Stimulated activated CD8-positive, alpha-beta memory T cell treated with anti-CD3 and anti-CD28 coated beads, Interleukin-2, amount 100 ng/mL, for 1 hour (primary cell): ENCODE measurements at places on chromosomes 7 and 10.

GRCh38 chr10:74909670-74910069 is 83.3 kb downstream of the KAT6B start:
- DNase-seq: no peak

DNA sequence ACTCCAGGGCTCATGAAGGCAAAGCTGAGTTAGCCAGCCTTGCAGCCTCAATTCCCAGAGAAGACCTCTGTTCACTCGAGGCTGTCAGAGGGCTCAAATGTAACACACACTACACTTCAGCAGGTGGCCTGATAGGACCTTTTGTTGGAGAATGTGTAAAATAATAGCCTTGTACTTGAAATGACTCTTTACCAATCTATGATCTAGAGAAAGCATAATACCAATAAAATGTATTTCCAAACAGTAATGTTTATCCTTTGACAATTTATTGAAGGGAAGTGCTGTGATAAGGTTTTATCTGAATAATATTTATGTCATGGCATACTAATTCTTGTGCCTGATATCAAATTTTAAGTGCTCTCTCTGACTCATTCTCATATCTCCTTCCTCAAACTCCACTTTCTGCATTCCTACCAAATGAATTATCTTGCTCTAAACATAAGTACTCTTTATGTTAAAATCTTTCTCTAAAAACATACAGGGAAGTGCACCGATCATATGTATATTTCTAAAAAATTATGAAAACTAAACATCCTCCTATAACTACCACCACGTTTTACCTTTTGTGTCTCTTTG is 20.9 kb downstream of the CYP3A7 start:
- DNase-seq: no peak

DNA sequence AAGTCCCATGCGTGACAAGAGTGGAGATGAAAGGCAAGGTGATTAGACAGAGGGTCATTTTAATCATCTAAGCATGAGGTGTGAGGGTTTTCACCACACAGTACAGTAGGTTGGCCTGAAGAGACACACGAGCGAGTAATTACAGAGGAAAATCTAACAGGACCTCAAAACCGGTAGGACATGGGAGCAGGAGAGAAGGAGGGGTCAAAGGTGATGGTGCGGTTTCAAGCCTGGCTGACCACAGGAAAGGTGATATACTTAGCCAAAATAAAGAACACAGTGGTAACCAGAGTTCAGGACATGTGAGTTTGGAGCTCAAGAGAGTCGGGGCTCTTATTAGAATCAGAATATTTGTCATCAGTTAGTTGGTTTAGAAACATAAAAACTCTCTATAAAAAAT is 20.0 kb downstream of the GLI3 start:
- DNase-seq: no peak

GRCh38 chr10:99850021-99850766 is 67.8 kb downstream of the ABCC2 start:
- DNase-seq: no peak

- DNase-seq: no peak
Observed at GRCh38 chr7:16589881-16590280, 55.7 kb downstream of the ANKMY2 start.

DNA sequence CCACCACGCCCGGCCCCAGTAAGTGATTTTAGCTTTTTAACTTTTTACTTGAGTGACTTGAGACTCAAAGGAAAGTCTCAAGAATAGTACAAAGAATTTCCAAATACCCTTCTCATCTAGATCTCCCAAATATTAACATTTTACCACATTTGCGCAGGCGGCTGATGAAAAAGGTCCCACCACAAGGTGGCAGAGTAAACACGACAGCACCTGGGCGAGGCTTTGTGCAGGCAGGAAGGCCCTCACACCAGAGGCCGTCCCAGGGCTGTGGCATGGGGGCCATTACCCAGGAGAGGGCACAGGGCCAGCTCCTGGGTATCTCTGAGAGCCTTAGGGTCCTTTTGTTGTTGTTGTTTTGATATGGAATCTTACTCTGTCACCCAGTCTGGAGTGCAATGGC is 50.0 kb upstream of the WIPI2 start:
- DNase-seq: no peak

GRCh38 chr10:62818426-62819011 is 2.4 kb upstream of the EGR2 start:
- DNase-seq: peak; percentile 37

GRCh38 chr10:121766426-121766825 is 161.4 kb downstream of the ATE1 start:
- DNase-seq: no peak

- no peak for DNase-seq
Observed at GRCh38 chr10:4306871-4307270, 519.1 kb upstream of the AKR1E2 start.

DNA sequence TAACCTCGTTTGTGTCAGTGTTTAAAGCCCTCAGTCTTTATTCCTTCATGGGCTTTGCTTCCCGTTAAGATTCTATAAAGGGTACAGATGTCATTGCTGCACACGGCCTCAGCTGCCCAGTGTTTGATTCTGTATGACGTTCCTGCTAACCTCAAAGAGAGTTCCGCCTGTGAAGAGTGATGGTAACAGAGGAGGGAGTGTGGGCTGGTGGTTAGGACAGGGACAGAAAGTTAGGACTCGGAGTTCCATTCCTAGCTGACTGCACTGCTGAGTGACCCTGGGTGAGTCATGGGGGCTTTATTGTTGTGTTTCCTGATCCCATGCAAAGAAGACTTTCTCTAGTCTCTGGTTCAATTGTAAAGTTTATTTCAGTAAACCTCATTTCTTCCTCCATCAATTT is 227.1 kb downstream of the DYNC1I1 start:
- DNase-seq: no peak

DNA sequence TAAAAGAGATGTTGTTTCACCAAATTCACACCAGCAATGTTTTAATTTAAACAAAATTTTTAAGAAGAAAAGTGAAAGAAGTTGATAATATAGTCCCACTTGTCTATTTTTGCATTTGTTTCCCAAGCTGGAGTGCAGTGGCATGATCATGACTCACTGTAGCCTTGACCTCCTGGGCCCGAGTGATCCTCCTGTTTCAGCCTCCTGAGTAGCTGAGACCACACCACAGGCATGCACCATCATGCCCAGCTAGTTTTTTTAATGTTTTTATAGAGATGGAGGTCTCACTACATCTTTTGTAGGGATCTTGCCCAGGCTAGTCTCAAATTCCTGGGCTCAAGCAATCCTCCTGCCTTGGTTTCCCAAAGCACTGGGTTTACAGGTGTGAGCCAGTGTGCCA is 14.1 kb upstream of the NDUFA5 start:
- DNase-seq: no peak

DNA sequence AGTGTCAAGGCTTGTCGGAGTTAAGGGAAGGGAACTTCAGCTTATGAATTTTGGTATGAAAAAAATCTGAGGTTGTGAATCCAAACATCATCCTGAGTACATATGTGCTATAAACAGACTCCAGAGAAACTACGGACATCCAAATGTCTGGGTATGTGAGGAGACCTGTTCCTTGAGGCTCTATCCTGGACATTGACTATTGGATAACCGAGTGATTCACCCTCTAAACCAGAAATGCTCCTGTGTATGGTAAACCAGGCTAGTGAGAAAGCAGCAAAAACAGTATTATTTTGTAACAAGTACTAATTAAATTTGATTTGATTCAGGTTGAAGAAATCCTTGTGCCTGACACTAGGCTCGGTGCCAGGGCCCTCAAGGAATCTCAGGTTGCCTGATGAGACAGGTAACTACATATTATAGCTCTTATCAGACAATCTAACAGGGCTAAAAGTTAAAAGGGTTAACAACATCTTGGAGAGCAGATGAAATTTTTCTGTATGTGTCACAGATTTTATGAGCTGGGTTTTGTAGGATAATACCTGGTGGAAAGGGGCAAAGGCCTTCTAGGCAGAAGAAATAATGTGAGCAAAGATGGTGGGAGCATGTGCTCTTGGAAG is 10.4 kb upstream of the STOX1 start:
- no peak for DNase-seq

- no peak for DNase-seq
Observed at GRCh38 chr7:19589446-19589845, 119.4 kb downstream of the POLR1F start.

DNA sequence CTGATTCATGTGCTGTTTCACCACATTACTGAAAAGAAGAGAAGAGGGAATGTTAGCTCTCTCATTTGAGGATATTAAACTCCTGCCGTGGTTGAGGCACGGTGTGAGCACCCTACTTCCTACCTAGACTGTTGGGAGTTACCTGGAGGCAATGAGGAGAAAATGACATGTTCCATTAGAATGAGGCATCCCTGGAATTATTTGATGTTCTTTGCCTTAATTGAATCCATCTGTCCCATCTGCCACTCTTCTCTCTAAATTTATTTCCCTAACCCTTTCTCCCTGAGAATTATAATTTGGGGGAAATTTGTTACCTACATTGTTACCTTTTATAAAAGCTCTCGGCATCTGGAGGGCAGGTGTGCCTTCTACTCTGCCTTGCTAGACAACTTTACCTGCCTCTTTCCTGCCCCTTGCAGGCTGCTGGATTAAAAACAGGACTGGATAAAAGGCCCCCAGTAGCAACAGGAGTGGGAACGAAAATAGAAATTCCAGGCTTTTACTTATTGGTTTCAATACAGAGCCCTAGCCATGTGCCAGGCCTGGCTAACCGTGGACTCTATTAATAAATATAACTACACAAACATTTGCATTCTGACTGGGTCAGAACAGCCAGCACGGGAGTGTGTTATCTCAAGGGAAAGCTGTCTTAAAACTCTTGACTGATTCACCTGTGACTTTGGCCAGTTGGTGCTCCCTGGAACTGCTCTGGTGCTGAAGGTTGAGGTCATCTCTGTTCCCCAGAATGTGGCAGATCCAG is 4.4 kb upstream of the ATXN7L1 start:
- no peak for DNase-seq

GRCh38 chr7:13115157-13115772 is 427.8 kb downstream of the ARL4A start:
- DNase-seq: no peak

- DNase-seq: no peak
Observed at GRCh38 chr7:152544481-152544927, 108.7 kb upstream of the KMT2C start.

DNA sequence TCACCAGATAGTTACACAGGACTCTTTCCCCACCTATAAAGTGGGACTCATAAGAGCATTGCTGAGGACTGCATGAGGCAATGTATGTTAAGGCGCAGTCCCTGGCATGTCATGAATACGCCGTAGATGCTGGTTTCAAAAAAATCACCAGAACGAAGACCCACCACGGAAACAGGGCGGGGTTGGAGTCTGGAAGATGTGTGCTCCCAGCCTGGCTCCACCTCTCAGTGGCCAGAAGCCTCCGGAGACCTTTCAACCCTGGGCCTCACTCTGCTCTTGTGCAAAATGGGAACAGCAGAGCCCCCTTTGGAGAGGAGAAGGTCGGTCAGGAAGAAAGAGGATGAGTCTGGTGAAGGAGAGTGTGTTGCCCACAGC is 12.4 kb upstream of the ZMIZ1 start:
- DNase-seq: no peak

DNA sequence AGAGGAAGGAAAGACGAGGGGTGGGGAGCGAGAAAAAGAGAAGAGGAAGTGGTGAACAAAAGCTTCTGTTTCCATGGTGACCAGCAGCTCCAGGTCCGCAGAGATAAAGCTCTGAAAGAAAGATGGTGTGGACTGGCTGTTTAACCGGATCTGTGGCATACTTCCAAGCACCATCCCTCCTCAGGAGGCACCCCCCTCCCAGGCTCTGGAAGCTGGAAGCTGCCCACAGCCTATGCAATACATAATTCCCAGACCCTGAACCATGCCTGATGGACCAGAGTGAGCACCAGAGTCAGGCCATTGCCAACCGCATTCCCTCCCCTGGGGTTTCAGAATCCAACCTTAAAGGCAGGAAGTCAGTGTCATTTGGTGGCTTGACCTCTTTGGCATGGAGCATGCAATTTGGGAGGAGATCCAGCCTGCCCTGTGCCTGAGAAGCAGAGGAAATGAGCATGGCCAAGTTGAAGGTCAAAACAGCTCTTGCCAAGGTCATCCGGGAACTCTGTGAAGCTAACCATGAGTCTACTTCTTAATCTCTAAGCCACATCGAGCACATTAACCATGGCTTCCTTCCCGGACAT is 22.2 kb upstream of the CPXM2 start:
- no peak for DNase-seq

GRCh38 chr10:62044566-62044965 is 143.1 kb downstream of the ARID5B start:
- no peak for DNase-seq

DNA sequence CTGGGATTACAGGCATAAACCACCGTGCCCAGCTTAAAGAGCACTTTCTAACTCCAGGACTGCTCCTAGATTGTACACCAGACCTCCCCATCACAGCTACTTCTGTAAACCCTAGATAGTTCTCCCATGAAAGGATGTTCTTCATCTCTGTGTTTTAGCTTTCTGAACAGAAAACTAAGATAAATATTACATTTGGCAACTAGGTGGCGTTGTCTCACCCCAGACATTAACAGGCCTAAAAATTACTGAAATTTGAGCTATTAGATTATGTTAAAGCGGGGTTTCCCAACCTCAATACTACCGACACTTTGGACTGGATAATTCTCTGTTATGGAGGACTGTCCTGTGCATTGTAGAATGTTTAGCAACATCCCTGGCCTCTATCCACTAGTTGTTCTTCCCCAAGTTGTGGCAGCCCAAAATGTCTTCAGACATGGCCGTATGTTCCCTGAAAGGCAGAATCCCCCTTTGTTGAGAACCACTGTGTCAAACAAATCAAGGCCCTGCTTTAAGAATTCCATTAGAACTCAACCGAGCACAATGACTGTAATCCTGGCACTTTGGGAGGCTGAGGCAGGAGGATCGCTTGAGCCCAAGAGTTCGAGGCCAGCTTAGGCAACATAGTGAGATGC is 19.1 kb downstream of the ATOH7 start:
- no peak for DNase-seq

- DNase-seq: no peak
Observed at GRCh38 chr7:70093205-70093904, 495.1 kb downstream of the AUTS2 start.

DNA sequence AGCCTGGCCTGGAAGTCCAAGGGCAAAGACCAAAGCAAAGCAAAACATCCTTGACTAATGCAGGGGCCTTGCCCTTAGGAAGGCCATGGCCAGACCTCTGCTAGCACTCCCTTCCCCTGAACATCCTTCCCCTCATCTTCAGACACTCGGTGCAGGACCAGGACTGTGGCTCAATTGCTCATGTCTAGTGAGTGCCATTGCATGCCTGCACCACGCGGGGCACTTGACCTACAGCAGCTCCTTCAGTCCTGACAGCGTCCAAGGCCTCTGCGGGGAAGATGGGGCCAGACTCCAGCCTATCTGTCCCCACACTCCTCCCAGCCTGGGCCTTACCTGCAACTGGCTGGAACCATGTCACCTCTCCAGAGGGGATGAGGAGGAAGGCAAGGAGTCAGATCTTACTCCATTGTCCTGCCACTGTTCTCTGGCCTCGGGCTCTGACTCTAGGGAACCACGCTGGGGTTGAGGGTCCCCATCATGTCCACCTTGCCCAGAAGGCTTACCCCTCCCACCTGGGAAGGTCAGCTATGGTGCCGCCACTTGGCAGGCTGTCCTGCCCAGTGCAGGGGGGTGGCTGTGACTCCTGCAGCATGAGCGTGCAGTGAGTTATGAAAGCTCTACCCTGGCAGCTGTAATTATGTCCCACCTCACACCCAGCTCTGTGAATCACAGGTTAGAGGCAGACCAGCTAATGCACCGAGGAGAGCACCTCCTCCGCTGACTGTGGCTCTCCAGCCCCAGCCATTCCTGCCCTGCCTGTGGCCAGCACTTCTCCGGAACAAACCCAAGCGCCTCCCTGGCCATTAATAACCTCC is 16.1 kb downstream of the DRGX start:
- DNase-seq: no peak

- no peak for DNase-seq
Observed at GRCh38 chr10:130847170-130847569, 464.4 kb downstream of the TCERG1L start.

- DNase-seq: no peak
Observed at GRCh38 chr7:17651863-17652385, 288.4 kb downstream of the SNX13 start.
